Right renal cortex interstitium (tissue), 3 donors: ENCODE measurements at places on chromosomes 12 and 14.

DNA sequence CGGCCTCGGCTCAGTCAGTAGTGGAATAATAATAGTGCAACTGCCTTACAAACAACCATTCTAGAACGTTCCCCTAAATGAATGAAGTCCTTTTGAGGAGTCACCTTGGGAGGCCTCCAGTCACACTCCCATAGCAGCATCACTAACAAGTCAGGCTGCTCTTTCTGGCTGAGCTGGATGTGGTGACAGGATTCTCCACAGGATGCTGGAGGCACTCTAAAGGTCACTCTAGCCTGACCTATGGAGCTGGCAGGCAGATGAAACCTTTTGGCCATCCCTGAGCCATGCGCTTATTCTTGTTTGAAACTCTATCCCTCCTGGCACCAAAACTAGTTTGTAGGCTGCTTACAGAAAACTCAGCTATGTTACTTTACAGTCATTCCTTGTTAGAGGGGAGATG is 17.9 kb upstream of the TFCP2 start:
- DNase-seq, result no peak

DNA sequence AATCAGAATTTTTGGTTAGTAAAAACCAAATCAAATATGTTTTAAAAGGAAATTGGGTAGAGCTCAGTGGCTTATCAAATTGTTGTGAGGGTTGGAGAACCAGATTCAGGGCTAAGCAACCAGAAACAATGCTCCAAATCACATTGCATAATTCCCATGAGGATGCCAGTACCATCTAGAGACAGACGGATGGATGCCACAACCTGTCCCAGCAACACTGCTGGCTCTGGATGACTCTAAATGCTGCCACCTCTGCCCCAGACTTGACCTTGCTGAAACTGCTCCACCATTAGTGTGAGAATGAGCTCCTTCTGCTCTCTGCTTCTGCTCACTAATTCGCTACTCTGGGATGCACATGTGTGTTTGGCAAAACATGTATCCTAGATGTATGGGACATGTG is 43.9 kb downstream of the FRS2 start:
- no peak for DNase-seq

- no peak for DNase-seq
Measured at GRCh38 chr14:92945959-92946846, 23.3 kb downstream of the CHGA start.

- no peak for DNase-seq
Measured at GRCh38 chr14:95477411-95478269, 38.8 kb downstream of the SYNE3 start.

- DNase-seq, result no peak
Measured at GRCh38 chr12:32400866-32401265, 1.5 kb downstream of the FGD4 start.

DNA sequence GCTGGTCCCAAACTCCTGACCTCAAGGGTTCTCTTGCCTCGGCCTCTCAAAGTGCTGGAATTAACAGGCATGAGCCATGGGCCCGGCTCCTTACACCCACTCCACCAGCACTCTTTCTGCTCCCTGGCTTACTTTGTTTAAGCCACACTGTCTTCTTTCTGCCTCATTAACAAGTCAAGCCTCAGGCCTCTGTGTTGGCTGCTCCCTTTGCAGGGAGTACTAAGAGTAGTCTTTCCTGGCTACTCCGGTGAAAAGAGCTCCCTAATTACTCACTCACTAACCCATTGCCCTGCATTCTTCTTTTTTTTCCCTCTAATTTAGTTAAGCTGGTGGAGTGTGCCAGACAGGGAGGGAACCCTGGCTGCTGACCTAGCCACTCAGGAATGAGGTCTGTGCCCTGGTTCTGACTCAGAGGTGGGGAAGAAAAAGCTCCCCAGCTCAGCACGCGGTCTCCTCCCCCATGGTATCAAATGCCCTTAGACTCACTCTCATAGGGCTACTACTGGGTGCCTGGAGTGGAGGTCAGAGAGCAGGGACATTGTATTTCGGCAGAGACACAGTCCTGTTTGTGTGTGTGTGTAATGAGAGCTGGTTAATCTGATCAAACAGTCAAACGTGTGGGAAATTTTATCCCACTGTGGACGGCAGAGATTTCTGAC is 19.8 kb downstream of the GALNT6 start:
- peak; percentile 73 for DNase-seq

DNA sequence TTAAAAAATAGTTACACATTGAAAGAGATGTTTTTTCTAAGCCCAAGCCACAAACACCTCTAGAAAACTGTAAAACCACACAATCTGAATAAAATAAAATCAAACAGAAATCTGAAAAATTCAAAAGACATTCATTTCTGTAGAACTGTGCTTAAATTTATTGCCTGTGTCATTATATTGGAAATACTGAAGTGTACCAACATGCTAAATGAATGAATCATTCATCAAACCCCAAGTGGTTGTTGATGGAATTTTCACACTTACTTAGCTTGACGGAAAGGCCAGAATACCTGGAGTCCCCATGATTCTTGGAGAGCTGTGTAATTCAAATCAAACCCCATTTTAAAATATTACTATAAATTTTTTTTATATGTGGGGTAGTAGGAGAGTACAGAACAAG is 2.7 kb downstream of the KITLG start:
- no peak for DNase-seq

DNA sequence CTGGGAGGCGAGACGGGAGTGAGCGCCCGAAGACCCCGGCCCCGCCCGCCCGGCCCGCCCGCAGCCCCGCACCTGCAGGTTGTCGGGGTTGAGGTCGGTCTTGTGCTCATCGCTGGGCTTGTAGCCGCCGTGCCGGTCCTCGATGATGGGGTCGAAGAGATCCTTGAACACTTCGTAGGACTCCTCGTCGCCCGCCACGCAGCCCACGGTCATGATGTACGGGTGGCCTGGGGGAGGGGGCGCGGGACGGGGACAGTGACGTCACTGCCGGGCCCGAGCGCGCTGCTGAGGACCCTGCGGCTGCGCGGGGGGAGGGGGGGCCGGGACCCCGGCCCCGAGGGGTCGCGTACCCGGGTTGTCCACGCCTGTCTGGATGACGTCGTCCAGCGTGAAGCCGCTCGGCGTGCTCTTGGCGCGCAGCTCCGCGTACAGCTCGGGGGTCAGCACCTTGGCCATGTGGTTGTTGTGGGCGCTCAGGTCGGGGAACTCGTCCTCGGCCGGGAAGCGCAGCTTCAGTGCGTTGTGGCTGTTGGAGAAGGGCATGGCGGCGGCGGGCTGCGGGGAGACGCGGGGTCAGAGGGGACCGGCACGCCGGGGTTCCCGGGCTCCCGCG is 573 bp downstream of the CKB start:
- DNase-seq, result no peak

- DNase-seq, result no peak
Measured at GRCh38 chr12:674272-674781, 11.1 kb upstream of the NINJ2 start.

DNA sequence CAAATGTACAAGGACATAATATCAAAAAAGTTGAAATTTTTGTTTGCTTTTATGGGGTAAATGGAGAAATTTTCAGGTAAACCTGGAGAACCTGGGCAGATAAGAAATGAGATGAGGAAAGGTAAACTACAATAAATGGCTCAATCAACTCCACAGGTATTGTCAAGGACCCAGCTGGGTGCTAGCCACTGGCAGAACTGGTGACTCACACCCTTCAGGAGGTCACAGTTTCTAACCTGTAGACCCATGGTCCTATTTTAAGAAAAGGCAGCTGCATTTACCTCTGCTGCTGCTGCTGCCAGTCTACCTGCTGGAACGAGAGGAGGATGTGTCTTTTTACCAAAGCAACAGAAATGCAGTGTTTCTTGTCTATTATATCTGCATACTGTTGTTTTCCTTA is 226.6 kb downstream of the ALG10B start:
- DNase-seq, result no peak

GRCh38 chr12:55732288-55732687 is 3.5 kb upstream of the CD63 start:
- DNase-seq, result no peak
